Activated naive CD4-positive, alpha-beta T cell (primary cell): ENCODE measurements at places on chromosomes 11 and 22.

DNA sequence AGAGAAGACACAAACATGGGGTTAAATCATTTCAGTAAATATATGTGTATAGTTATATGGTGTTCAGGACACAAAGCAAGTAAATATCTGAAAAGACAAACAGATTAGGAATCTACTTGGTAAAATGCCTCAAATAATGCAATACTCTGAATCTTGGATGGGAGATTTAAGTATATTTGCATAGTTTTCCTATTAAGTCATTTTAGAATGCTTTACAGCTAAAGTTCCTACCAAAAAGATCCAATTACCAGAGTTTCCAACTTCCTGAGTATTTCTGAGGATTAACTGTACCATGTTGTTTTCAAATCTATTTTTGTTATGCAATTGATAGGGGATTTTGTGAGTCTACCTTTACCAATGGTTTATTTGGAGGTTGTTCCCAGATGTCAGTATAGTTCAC, 424.4 kb upstream of the CCDC179 start:
- no peak for DNase-seq

GRCh38 chr22:46855681-46856080, 93.2 kb downstream of the TBC1D22A start:
- DNase-seq = no peak

DNA sequence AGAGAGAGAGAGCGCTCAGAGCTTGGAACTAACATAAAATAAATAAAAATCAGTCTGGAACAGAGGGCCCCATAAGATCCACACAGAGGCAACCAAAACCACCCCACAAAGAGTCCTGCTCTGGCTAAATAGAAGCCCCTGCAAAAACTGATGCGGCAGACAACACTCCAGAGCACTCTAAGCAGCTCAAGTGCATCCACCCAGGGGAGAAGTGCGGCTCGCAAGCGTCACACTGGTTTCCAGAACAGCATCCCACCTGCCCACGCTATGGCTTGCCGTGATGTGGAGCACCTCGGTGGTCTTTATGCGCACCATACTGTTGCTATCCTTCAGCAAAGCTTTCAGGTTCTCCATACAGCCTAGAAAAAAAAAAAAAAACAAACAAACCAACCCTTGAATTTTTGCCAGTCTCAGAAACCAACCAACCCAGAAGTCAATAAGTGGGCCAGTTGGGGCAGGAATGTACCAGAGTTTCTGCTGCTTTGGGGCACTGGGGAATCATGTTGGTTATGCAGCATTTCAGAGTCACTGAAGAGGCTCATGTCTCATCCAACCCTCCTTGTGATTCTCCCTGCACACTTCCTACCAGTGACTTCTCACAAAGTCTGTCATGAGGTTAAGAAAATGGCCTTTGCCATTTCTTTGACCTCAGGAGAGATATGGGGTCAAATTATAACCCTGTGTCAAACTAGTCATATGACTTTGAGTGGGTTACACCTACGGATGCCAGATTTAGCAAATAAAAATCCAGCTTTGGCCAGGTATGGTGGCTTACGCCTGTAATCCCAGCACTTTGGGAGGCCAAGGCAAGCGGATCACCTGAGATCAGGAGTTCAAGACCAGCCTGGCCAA, 3.0 kb downstream of the RSPH14 start:
- DNase-seq = no peak

GRCh38 chr11:64317325-64317960, at the start of gene TRMT112:
Gene TRMT112, minus strand, starts transcription at chr11:64317559. Its CDS starts 33 bp downstream, at chr11:64317526.
- peak; percentile 81 for DNase-seq

GRCh38 chr22:35092406-35092805, 26.4 kb downstream of the ISX start:
- no peak for DNase-seq

DNA sequence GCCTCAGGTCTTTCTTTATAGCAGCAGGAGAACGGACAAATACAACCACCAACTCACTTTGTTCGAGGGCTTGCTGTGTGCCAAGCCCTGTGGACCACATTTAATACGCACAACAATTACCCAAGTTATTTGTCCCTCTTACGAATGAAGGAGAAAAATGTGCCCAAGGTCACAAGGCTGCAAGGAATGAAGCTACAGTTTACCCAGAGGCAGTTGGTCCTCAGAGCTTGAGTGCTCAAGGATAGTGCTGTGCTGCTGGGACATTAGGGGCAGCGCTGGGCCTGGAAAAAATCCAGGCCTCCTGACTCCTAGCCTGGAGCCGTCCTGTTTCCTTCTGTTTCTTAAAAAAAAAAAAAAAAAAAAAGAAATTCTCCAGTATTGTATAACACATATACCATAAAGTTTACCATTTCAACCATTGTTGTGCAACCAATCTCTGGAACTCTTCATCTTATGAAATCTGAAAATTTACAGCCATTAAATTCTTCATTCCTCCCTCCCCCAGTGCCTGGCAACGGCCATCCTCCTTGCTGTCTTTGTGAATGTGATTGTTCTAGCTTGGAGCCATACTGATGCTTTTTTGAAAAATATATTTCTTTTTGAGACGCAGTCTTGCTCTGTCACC, 1.0 kb upstream of the C11orf86 start:
- DNase-seq = no peak

DNA sequence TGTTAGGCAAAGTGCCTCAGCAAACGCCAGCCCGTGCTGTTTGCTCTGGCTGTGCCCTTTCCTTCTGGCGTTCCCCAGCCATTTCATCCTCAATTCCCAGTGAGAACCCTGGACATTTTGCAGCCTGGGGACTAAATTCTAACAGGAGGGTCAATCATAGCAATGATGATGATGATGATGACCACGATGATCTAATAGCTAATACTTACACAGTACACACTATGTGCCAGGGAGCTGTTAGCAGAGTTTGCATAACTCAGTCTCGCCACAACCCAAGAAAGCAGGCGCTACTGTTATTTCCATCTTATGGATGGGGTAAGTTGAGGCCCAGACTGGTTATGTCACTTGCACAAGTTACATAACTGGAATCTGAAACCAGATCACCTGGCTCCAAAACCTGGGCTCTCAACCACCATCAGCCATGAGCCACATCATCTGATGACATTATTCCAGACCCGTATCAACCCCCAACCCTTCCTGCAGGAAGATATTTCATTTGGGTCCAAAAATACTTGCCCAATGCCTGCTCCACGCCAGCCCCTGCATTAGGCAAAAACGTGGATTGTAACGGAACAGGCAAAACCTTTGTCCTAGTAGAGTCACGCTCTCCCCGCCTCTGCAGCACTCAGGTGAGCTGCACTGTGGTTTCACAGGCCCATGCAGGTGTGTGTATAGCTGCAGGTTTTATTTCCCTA, 132.6 kb upstream of the SERPIND1 start:
- no peak for DNase-seq

- no peak for DNase-seq
Measured at GRCh38 chr11:85170184-85170583, 457.0 kb downstream of the DLG2 start.

GRCh38 chr11:21278840-21279239, 609.5 kb downstream of the NELL1 start:
- no peak for DNase-seq
